ENCODE measurements at places on chromosomes 2 and 18. TPM values are rescaled to one million over a fixed set of nuclear protein-coding genes. Genes with fewer than 3 reads are reported as not detected.
A peak's percentile ranks its signal among the peaks of the same experiment; 100 is the strongest.

CYRIA gene
- total RNA-seq: 3.7 TPM

DNA sequence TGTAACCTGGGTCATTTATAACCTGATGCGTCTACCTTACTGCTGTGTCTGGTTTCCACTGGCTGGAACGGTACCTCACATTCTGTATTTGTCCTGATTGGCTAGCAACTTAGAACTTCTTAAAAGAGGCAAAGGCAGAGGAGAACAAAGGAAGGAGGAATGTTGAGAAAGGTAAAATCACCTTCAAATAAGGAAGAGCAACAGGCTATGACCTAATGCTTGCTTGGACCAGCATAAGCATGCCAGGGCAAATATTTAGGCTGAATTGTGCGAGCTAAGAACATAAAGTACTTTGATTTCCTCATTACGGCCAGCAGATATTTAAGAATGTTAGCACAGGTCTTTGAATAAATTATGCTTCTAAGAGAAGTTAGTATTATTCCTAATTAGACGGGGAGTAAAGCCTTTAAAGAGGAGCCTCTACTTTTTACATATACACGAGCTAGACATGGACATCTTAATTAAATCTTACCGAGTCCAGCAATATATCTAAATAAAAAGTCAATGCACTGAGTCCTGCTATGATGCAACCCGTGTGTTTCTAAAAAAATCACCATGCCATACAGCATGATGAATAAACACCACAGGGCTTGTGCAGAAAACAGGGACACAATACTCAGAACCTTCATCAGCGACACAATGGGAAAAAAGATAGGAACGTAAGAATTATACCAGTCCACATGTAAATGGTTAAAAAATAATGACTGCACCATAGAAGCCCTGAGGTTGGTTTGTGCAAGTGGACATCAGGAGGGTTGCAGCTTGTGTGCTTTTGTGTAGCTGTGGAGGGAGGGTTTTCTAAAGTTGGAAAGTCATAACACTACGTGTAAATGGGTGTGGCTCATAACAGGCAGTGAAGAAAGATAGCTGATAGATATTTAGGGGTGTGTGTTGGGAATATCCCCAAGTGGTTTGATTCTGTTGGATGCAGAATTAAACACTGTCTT, 14.2 kb downstream of the SEPTIN2 start:
- no peak for DNase-seq

DNA sequence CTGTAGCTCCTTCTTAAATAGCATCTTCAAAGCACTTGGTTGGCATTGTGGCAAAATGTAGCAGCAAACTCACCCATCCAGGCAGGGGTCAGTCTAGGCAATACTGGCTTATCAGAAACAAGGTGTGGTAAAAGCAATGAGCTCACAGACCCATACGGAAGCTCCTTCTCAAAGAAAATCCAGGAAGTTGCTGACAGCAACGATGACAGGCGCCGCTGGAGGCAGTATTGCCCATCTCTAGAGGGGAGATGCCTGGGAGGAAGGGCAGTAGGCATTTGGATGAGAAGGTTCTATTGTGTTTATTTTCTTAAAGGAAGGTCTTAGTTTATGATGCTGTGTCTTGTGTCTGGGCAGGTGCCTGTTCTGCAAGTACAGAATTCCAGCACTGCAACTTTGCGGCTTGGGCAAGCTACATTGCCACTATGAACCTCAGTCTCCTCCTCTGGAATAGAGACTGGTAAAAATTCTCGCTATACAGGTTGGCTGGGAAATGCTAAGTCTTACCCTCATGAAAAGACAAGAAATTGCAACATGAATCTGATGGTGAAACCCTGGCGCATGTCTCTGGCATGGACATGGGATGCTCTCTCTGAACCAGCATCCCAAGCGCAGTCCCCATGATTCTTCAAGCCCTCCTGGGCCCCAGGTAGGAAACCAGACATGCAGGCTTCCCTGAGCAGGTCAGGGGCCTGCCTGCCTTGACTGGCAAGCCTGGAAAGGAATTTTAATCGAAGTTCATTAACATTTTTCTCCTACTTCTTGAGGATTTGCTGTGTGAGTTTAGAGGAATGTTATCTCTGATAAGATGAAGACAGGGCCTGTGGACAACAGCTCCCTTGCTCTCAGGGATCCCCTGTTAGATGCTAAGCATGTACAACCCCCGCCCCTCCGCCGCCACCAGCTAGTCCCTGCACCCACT, 156.0 kb downstream of the TFCP2L1 start:
- DNase-seq: peak; percentile 70

DNA sequence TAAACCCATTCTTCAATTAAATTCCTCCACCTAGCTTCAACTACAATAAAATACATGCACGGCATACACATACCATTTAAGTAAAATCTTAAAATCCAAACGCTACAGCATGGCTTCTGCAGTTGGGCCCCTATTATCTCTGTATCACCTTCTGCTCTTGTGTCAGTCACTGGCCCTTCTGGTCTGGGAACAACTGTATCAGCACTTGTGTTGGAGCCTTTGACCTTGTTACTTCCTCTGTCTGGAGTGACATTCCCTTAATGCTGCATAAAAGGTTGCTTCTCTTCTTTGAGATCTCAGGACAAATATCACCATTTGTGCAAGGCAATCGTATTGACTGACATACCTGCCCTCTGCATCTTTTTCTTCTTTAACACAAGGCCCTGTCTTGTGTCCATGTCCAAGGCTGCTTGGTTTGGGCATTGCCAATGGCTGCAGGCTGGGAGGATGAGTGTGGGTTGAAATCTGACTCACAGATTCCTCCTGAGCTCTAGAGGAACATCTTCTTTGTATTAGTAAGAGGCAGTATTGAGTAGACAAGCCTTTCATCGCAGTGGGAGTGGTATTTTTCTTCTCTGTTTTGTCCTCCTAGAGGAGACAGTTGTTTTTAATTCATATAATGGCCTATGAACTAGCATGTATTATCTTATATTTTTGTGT, 267.8 kb upstream of the TRIB2 start:
- DNase-seq: no peak

GRCh38 chr2:241592126-241592845, 33.7 kb downstream of the BOK start:
- DNase-seq: no peak

- no peak for DNase-seq
Measured at GRCh38 chr2:127562936-127563335, 27.5 kb downstream of the MYO7B start.

Measured in cardiac septum (tissue), 1 donor.